ENCODE measurements at places on chromosomes 2 and 18. TPM values are rescaled to one million over a fixed set of nuclear protein-coding genes. Genes with fewer than 3 reads are reported as not detected.

ORC2 gene
- total RNA-seq = 18.1 TPM

RAX gene
- total RNA-seq = not detected

DNA sequence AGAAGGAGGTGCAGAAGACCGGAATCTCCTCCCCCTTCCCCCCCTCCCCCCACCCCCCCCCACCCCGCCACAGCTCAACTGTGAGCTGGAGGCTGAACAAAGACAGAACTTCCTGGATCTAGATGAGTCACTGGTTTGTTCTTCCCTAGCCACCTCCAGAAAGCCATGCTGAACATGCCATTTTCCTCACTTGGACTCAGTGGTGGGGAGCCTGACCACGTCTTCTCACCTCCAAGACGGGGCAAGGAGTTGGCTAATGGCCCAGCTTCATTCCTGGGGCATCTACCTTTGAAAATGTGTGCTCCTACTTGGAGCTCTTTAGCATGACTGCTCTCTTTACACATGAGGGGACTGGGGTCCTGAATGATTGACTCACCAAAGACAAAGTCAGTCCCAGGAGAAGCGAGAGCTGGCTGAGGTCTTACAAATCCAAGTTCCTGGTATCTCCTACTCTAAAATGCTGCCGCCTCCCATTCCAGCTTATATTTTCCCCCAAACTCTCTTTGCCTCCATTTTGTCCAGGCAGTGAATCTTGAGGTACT lies 22.6 kb upstream of the FZD5 start:
- no peak for DNase-seq

GRCh38 chr2:230987137-230988020 lies 8.5 kb upstream of the SPATA3 start:
- DNase-seq = peak; percentile 91

DNA sequence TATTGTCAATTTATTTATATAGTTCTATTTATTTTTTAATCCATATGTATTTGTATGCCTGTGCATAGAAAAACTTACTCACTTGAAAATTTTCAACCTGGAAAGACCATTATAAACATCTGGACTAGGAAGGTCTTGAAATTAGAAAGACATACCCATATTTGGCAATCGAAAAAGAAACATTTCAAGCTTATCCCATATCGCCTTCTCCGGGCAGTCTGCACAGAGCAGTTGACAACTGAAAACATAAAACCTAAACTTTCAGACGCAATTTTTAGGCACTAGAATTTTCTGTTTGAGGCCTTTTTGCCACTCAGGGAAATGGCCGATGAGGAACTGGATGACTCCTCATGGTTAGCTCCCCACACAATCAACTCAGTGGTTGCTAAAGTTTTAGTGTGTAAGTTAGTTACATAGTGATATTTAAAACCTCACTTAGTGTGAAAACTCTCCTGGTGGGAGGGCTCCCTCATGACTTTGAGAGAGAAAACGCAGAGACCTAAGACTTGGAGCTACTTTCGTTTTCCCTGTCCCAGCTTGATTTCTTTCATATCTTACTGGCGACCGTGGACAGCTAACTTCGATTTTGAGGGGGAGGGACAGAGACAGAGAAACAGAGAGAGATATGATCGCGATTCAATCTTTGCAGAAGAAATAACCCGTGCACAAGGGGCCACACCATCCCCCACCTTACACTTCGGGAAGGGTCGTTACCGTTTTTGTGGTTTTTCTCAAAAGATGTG lies 3.2 kb upstream of the HOXD12 start:
- DNase-seq = no peak

DNA sequence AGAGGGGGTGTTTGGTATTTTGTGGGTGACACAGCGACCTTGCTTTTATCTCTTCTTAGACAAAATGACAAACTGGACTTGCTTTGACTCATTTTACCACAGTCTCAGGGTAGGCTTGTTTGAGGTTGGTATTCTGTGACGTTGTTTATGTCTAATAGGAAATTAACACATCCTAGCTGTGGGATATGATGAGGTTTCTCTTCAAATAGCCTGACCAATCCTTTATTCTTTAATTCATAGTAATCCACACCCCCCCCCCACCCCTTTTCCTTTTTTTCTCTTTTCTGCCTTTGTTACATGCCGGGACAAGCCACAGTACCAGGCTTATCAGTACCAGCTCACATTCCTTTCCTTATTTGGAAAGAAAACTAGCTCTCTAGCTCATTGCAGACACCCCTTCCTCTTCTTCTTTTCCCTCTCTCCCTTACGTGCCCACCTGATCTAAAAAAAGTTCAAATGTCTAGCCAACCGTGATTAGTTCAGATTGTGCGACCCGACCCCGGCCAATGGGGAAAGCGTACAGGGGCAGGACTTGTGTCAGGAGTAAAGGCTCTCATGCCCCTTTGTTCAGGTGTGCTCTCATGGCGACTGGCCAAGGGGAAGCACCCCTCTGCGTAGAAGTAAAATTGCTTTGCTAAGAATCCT lies 52.2 kb upstream of the PTPRM start:
- DNase-seq = peak; percentile 8

DNA sequence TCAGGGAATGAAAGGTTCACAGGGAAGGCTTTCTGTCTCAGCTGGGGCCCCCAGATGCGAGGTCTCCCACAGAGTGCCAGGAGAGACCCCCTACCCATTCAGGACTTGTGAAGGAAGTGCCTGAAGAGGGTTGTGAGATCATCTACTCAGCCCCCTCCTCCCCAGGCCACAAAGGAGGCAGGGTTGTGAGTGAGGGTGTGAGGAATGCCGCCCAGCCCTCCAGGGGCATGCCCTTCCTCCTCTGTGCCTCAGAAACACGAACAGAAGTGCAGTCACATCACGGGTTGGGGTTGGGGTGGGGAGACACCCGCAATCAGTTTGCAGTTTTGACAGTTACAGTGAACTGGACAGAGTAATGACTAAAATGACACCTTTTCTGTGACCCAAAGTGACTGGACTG lies 5.0 kb downstream of the MAL start:
- no peak for DNase-seq

Data from hepatocyte (in vitro differentiated cells).